ENCODE measurements at places on chromosomes 3 and 15.

- DNase-seq = no peak
Measured at GRCh38 chr3:24220859-24221657, 273.6 kb downstream of the THRB start.

DNA sequence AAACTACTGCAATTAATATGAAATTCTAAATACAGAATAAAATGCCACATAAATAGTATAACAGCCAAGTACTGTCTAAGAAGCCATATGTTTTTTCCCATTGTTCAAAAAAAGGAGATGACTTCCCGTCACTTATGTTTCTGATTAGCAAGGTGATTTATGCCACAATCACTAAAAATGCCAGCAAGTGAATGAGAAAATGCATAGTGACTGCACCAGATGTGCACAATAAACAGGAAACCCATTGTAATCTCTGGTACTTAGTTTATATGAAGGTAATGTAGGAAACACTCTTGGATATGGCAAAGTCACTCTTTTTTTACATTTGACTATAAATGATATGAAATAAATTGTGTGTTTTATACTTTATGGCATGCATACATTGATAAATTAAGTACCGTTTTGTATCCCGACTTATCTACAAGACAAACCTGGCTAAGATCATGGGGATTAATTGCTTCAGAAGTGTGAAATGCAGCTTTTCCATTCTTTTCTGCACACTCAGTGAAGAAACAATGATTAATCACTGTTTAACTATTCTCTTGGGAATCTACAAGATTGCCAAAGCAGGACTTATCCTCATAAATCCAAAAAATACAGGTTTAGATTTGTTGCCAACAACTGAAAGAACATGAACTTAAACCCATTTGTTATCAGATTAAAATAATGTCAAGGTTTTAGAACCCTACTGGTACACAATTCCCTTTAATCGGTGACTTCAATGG lies 164.5 kb downstream of the TBC1D5 start:
- DNase-seq = no peak

DNA sequence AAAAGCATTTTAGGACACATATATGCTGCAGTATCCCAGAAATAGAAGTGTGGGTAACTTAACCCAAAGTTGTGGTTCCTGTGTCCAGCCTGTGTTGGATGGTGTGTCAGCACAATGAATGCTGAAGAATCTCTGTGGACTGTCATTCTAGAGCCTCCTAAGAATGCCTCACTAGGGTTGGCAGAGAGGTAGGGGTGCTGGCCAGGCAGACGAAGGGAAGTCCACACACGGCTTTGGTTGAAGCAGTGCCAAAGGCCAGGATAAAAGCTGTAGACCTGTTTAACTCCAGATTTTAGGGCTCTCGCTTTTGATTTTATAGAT lies 43.7 kb upstream of the TIPARP start:
- DNase-seq = no peak

DNA sequence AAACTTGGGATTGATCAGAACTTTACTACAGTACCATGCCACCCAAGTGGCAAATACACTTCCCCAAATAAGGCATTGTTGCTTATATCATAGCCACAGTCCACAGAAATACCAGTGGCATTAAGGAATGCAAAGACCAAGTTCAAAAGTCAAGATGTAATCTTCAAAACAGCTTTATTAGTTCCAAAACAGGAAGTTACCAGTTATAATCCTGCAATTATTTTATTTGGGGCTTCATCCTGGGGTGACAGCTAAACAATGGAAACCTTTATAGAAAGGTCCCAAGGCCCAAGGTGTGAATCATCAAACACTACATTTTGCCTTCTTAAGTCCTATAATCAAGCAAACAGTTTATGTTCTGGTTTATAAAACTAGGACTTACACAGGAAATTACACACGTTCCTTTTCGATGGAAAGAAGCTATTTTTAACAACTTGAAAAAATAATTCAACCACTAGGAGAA lies 30.3 kb upstream of the RNF7 start:
- DNase-seq = no peak

GRCh38 chr3:172606021-172606420 lies 82.8 kb upstream of the TNFSF10 start:
- no peak for DNase-seq

GRCh38 chr15:52506549-52506948 lies 22.1 kb downstream of the MYO5A start:
- no peak for DNase-seq

DNA sequence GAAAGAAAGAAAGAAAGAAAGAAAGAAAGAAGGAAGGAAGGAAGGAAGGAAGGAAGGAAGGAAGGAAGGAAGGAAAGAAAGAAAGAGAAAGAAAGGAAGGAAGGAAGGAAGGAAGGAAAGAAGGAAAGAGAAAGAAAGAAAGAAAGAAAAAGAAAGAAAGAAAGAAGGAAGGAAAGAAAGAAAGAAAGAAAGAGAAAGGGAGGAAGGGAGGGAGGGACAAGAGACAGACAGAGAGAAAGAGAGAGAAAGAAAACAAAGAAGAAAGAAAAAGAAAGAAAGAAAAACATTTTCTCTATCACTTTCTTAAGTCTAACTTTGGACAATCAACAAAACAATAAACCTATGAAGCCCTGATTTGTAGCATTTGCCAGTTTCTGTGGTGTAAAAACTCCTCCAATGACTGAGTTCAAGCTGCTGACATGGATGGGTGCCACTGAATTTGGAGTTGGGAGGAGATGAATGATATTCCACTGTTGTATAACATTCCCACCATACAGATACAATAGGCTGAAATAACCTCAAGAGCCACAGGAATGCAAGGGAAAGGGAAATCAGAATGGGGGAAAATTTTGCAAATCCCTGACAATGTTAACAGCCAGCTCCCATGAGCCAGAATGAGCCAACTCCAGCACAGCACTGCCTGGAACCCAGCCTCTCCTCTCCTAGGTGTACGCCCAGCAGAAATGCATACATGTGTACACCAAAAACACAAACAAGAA lies 15.0 kb upstream of the RTP3 start:
- no peak for DNase-seq

- DNase-seq = no peak
Measured at GRCh38 chr3:138005627-138006026, 4.3 kb upstream of the CLDN18 start.

- DNase-seq = no peak
Measured at GRCh38 chr3:185552358-185552877, at the start of gene LIPH. LIPH (minus strand) TSS chr3:185552588; CDS start chr3:185552471, 117 bp downstream.

DNA sequence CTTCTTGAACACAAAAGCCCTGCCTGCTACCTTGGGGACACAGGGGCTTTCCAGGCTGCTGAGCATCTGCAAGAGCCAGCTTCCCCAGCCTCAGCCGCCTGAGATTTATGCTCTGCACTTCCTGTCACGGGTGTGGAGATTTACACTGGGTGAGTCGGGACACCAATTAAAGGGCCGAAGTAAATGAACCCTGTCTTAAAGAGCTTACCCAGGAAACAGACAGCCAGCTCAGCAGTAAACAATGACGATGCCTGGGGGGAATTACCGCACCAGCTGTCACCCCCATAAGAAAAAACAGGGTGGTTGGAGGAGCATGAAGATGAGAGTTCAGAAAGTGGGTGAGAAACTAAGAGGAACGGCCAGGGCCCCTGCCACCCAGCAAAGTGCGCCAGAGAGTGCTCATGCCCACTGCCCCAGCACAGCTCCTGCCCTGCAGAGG lies 37.5 kb upstream of the IQSEC1 start:
- DNase-seq = no peak

DNA sequence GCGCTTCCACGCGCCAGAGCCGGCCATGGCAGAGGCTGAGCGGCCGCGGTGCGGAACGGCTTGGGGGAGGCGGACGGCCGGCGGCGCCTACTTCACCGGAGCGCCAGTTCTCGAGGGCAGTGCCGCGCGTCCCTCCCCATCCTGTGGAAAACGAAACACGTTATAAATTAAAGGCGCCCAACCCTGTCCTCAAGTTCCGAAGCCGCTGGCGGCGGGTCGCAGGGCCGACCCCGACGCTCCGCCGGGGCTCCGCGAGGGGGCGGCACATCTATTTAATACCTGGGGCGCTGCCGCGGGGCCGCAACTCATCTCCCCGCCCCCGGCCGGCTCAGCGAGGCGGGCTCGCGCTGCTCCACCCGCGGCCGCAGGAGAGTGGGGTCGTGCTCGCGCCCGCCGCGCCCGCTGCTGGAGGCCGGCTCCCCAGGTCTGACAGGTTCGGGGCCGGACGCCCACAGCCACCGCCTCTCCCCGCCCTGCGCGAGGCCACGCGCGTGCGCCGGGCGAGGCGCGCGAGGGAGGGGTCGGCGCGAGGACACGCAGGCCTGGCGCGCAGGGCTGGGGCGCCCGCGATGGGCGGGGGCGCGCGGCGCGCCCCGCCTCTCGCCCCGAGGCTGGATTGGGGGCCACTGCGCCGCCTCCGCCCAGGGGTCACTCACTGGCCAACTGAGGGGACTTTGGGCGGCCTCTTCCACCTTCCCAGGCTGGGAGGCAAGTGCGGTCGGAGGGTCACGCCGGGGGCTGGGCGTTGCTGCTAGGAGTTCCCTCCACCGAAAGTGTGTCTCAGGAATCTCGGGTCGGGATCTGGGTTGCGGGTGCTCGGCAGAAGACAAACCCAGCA lies at the start of gene SLC30A4:
Gene SLC30A4, minus strand, starts transcription at position 428 of the 838 bp plus-strand sequence. Its CDS starts 401 bp downstream, at position 27.
- no peak for DNase-seq

- DNase-seq = no peak
Measured at GRCh38 chr3:123694366-123695087, 109.7 kb upstream of the HACD2 start.

DNA sequence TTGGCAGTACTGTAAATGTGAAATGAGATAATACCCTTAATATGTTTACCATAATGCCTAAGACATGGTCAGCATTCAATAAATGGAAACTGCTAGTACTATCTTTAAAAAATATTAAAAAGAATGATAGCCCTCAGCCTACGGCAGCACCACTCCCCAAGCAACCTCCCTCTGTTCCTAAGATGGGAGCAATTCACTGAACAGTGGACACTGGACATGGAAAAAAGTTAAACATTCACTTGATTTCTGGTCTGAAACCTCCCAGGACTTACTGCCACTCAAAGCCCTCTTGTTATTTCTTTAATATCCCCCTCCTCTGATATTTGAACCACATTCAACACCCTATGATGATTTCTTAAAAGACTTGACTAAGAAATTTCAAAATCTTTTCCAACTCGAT lies 27.0 kb downstream of the NEK4 start:
- no peak for DNase-seq

DNA sequence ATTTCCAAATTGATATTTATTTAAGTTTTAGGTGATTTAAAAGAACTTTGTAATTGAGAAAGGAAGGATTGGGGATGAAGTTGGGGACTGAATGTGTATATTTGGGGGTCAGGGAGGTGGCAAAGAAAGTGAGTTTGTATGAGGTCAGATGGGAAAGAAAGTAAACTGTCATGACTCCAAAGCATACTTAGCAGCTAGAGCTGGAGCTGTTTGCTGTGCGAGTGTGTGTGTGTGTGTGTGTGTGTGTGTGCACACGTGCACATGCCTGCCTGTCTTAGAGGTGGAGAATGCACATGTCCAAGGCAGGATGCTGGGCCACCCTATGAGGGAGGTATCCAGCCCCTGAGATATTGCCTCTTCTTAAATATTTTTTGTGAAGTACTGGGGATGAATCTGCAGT lies 21.0 kb downstream of the BOC start:
- no peak for DNase-seq

DNA sequence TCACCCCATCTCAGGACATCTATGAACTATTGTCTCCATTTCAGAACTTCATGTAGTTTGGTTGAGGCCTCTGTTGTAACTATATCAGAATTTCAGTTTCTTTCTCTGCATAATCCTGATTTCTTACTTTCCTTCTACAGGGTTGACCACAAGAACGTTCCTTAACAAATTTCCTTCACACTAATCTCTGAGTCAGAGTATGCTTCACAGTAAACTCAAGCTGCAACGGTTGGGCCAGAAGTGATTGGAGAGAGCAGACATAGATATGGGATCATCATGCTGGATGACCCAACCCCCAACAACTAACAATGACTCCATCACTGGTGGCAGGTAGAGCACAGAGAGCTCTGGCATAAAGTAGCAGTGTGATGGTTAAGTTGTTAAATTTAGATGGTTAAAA lies 128.8 kb upstream of the OSTN start:
- no peak for DNase-seq

- no peak for DNase-seq
Measured at GRCh38 chr3:138081371-138082084, 33.9 kb downstream of the DZIP1L start.

- no peak for DNase-seq
Measured at GRCh38 chr3:46626039-46626438, 13.7 kb downstream of the FAM240A start.

DNA sequence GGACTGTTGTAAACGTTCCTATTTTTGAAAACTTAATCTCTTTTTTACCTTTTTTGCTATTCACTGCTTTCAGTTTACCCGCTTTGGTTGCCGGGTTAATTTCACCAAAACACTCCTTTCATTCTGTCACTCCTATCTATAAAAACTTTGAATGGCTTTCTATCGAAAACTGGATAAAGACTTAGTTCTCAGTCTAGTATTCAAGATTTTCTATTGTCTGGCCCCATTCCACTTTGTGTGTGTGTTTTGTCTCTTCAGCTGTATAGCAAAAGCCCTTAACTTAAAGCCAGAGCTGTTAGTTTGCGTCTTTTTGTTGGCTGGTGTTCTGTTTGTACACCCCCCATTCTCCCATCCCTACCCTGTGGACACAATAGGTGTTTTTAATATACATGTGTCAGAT lies 7.5 kb downstream of the PIAS1 start:
- DNase-seq = no peak

- DNase-seq = no peak
Measured at GRCh38 chr15:76787273-76787672, 117.9 kb downstream of the SCAPER start.

GRCh38 chr3:9730657-9731205 lies 804 bp upstream of the BRPF1 start:
- DNase-seq = no peak

GRCh38 chr3:18302517-18302916 lies 122.6 kb downstream of the SATB1 start:
- no peak for DNase-seq

GRCh38 chr3:13839726-13840340 lies 40.0 kb downstream of the WNT7A start:
- DNase-seq = no peak

DNA sequence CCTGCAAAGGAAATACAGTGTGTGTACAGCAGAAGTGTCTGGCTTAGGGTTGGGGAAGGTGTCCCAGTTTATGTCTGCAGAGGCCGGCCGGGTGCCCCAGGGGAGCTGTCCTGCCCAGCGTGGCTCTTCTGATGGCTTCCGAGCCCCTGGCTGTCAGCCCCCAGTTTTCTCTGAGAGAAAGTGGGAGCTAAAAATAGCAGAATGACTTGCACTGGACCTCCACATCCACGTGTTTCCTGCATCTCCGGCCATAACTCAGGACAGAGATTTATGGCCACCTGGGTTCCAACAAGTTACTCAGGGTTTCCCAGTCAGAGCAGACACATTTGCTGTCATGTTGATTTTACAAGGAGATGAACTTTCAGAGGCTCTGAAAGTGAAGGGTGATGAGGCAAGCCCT lies 192.0 kb downstream of the ATP10A start:
- no peak for DNase-seq

GRCh38 chr15:43991206-43991605 lies 164.4 kb downstream of the WDR76 start:
- DNase-seq = no peak

DNA sequence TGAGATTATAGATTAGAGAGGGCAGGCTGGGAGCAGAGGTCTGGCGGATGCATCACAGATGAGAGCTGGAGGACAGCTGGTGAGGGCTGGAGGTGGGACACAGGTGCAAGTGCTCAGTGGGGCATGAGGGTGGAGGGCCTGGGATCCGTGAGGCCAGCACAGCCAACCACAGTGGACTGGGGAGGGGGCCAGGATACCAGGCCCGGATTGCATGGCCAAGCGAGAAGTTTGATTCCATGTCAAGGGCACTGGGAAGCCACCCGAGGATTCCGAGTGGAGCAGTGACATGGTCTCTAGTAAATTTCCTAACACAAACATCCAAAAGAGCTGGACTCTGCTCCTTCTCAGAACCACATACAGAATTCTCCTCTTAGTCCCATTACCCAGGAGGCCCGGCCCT lies 44.0 kb upstream of the SLC41A3 start:
- no peak for DNase-seq
